Iris pigment epithelial cell (primary cell): ENCODE measurements at places on chromosomes 11 and 22.

- DNase-seq, result peak; percentile 20
These were observed 801 bp downstream of the SESN3 start for GRCh38 chr11:95229993-95230809.

GRCh38 chr22:29720811-29721323 is 1.1 kb downstream of the CABP7 start:
- DNase-seq, result no peak

DNA sequence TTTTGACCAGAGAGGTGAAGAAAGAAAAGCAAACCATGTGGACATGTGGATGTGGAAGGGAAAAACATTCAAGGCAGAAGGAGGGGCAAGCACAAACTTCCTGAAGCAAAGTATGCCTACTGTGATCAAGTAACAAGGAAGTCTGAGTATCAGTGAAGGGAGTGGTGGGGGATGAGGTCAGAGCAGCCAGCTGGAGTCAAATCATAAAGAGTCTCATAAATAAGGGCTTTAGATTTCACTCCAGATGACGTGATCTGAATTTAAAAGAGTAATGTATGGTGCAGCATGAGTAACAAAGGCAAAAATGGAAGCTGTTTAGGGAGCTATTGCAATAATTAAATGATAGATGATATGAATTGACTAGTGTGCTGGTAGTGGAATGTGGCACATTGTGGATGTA is 665.4 kb upstream of the CCDC90B start:
- DNase-seq, result no peak

DNA sequence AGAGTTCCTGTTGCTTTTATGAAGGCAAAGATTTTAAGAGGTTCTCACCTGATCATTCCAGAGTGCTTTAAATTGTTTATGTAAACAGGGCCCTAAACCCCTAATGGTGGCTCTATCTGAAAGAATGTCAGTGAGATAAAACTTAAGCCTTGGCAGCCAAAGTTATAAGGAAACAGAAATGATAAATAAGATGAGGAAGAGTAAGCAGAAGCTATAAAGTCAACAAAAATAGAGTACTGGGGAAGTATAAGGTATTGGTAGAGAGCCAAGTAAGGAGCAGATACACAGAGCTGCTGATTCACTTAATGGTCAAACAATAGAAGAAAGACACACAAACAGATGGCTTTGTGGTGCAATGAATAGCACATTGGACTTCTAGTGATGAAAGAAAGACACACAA is 37.9 kb downstream of the TMPRSS5 start:
- peak; percentile 40 for DNase-seq

- DNase-seq, result no peak
These were observed 37.2 kb downstream of the GLYATL2 start for GRCh38 chr11:58807343-58807742.

GRCh38 chr22:30273711-30274436 is 7.2 kb upstream of the OSM start:
- no peak for DNase-seq

GRCh38 chr11:107573438-107573837 is 7.9 kb upstream of the ALKBH8 start:
- DNase-seq, result no peak

DNA sequence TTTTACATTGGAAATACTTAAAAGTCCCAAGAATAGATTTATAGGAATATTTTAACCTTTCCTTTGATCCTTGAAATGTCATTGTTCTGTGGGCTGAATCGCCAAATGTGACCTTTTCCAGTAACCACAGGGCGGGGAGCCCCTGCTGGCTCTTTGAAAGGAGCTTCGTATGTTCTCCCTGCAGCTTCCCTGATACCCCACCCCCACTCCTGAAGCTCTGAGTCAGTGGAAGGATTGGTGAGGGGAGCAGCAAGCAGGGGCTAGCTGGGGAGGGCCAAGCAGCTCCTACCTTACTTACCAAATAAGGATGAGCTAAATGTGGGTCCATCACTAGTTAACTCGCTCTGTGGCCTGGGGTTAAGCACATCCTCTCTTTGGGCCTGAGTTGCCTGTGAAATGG is 87.7 kb downstream of the CHST1 start:
- DNase-seq, result no peak
